ENCODE measurements at places on chromosomes 1 and 21.

DNA sequence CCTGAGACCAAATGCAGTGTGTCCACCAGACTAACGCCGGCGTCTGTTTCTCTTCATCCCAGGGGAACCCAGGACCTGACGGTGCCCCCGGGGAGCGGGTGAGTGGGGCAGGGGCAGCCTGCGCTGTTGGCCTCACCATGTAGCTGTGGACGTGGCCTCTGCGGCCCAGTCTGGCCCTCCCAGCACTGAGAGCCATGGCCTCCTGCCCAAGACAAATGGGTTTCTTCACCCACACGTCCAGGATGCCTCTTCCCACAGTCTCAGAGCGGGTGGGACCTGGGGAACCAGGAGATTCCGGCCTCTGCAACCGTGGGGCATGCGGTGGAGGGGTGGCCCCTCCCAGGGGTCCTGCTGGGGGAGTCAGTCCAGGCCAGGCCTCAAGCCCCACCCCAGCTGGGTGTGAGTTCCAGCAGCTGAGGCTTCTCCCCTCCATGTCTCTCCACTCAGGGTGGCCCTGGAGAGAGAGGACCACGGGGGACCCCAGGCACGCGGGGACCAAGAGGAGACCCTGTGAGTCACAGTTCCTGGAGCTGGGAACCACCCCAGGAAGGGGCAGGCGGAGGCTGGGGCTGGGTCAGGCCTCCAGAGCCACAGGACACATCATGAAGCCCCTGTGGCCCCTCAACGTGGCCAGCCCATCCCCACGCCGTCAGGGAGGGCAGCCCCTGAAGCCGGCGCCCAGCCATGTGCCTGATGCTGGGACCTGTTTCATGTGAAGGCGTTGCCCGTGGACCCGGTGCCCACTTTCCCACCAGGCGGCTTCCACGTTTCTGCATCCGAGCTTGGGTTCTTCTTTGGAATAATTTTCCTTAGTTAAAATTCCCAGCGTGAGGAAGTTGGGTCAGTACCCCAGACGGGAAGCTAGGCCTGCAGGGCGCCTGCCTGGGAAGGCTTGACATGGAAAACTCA, 11.0 kb downstream of the COL6A1 start:
- DNase-seq, result no peak

DNA sequence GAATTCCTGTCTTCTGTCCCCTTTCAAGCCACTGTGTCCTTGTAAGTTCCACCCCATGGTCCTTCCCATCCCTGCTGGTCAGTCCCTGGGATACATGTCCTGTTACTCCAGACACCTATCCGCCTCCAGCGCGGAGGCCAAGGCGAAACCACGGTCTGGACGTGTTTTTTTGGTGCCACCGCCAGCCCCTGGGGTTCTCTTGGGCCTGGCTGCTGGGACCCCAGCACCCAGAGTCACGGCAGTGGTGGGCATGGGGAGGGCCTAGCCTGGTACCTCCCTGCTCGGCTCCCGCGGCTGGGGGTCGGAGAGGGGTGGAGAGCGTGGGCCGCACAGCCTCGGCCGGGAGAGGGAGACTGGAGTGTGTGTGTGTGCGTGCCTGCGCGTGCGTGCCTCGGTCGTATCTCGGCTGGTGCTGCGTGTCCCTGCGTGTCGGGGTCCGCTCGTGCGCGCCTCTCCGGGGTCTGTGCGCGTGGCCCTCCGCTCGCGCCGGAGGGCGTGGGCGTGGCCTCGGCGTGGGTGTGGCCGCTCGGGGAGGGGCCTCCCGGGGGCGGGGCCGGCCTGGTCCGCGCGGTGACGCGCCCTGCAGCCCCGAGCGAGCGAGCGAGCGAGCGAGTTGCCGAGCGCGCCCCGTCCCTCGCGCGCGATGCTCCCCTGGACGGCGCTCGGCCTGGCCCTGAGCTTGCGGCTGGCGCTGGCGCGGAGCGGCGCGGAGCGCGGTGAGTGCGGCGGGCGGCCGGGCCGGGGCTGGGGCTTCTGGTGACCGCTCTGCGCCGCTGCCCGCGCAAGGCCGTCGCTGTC, at the start of gene VWA1:
VWA1 (plus strand) TSS at position 585 of the 798 bp plus-strand sequence; CDS start at position 644, 59 bp downstream.
- DNase-seq, result no peak

DNA sequence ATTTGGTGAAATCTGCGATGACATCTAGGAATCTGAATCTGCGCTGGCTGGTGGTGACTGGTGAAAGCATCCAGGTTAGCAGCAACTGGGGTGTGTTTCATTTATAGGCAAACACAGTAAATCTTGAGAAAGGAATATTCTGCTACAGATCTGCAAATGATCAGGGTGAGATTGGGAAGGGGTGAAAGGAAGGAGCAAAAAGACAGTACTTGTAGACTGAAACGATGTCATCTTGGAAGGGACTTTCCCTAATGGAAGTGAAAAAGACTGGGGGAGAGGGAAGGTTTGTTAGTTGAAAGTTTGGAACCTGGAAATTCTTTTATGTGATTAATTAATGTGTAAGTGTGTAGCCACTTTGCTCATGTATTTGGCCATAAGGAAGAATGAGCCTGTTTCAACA, 228.3 kb downstream of the FMN2 start:
- no peak for DNase-seq

- no peak for DNase-seq
Observed at GRCh38 chr1:67257173-67257535, 50.5 kb upstream of the IL12RB2 start.

GRCh38 chr1:202923533-202923932, 3.5 kb downstream of the KLHL12 start:
- no peak for DNase-seq

GRCh38 chr1:167638064-167638463, 8.0 kb downstream of the RCSD1 start:
- DNase-seq, result no peak

GRCh38 chr1:159983681-159984080, 29.6 kb upstream of the SLAMF9 start:
- no peak for DNase-seq

GRCh38 chr1:57770772-57771171, 346.9 kb upstream of the DAB1 start:
- DNase-seq, result no peak

GRCh38 chr1:158248118-158248517, 6.1 kb upstream of the CD1A start:
- DNase-seq, result no peak
